EL (cell line): ENCODE measurements at places on chromosomes 7 and 10.
A peak's percentile ranks its signal among the peaks of the same experiment; 100 is the strongest.

DNA sequence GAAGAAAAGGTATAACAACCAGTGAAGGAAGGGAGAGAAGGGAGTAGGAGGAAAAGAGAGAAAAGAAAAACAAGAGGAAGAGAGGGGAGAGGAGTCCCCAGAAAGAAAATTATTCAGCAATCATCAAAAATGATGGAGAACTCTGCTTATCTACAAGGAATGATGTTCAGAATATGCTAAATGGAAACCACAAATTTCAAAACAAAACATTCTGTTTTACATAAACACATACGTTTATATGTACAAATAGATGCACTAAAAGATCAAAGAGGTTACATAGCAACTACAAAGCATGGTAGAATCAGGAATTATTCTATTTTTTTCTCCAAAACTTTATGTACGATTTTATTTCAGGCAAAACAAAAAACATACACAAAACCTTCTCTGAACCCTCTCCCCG lies 91.9 kb downstream of the FAM13C start:
- DNase-seq: no peak

- DNase-seq: no peak
These were observed 14.6 kb upstream of the NME8 start for GRCh38 chr7:37833818-37834146.

DNA sequence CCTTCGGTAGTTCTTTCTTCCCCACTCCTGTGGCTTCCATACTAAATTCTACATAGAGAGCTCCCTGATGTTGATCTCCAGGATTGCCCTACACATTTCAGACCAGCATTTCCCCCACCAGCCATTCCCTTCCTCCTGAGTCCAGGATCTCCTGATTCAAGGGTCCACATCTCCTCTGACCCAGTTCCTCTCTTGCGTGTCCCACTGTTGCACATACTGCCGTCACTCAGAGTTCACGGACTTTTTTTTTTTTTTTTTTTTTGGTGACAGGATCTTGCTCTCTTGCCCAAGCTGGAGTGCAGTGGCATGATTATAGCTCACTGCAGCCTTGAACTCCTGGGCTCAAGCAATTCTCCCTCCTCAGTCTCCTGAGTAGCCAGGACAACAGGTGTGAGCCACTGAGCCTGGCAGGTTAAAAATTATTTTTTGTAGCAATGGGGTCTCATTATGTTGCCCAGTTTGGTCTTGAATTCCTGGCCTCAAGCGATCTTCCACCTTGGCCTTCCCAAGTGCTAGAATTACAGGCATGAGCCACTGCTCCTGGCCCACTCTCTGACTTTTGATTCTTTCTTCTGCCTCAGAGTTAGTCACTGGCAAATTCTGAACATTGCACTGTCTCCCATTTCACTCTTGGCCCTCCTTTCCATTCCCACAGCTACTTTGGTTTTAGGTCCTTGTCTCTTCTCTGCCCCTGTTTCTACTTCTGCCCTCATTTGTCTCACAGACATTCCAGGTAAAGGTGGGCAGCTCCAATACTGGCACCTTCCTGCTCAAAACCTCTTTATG lies 29.6 kb upstream of the ZRANB1 start:
- no peak for DNase-seq

GRCh38 chr10:35546824-35547225 lies 58.3 kb upstream of the GJD4 start:
- DNase-seq: peak; percentile 88

DNA sequence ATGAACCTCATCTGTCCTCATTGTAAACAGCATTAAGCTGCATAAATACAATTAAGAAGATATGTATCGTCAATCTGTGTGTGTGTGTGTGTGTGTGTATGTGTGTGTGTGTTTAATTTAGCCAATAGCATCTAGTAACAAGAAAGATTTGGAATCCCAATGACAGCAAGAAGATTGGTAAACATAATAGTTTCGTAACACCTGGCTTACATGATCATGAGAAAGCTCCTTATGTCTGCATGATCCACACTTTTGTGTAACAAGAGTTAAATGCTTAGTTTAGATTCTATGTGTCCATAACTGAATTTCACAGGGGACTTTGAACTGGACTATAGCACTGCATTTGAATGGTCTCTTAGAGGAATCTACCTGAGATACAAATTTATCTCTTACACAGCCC lies 191.0 kb upstream of the BET1 start:
- no peak for DNase-seq
